SW480 (cell line): ENCODE measurements at places on chromosomes 13 and 19.

DNA sequence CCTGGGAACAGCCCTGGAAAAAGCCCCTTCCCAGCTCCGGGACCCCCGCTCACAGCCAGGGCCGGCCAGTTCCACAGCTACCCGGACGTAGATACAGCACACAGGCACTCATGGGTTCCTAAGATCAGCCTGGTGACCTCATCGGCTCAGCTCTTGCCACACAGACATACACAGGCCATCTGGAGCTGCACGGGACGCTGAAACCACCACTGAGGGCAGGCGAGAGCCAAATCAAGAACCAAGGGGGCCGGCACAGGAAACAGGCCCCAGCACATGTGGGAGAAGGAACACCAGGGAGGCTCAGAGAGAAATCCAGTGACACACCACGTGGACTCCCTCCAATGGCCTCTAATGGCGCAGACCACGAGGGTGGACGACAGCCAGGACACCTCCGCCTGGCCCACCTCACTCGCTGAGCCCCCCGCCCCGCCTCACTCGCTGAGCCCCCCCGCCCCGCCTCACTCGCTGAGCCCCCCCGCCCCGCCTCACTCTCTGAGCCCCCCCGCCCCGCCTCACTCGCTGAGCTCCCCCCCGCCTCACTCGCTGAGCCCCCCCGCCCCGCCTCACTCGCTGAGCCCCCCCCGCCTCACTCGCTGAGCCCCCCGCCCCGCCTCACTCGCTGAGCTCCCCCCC is 69.7 kb upstream of the C13orf46 start:
- peak; percentile 19 for DNase-seq

GRCh38 chr13:51550151-51550550 is 34.1 kb upstream of the WDFY2 start:
- no peak for DNase-seq

- DNase-seq = no peak
Measured at GRCh38 chr19:55611300-55611982, 6.0 kb downstream of the ZNF865 start.

DNA sequence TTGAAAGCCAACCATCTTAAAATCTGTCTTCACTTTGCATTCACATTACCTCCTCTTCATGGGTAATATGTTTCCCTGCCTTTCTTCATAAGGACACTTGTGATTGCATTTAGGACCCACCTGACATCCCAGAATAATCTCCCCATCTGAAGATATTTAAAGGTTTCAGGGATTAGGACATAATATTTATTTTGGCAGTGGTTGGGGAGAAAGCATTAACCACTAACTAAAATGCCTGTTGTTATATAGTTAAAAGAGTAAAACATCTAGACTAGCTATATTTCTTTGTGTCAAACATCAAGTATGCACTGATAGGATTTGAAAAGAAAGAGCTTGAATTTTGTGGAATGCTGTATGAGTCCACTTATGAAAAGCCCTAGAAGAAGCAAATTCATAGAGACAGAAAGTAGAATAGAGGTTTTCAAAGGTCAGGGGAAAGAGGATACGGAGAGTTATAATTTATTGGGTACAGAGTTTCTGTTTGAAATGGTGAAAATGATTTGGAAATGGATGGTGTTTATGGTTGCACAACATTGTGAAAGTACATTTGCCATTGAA is 457.7 kb upstream of the SPRY2 start:
- no peak for DNase-seq

DNA sequence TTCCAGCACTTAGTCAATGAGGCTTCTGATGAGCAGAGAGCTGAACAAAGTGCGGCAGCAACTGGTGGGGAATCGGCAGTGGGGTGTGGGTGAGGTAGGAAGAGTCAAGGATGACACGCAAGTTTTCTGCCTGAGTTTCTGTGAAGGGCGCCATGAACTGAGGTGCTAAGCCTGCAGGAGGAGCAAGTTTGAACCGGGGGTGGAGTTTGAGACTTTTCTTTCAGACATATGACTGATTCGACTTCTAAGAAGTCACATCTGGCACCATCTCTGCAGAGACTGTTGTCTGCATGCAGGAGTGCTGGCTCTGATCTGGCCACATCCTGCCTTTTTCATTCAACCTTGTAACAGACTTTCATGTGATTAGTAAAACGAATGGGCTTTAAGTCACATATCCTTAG is 14.8 kb upstream of the GPI start:
- DNase-seq = no peak

DNA sequence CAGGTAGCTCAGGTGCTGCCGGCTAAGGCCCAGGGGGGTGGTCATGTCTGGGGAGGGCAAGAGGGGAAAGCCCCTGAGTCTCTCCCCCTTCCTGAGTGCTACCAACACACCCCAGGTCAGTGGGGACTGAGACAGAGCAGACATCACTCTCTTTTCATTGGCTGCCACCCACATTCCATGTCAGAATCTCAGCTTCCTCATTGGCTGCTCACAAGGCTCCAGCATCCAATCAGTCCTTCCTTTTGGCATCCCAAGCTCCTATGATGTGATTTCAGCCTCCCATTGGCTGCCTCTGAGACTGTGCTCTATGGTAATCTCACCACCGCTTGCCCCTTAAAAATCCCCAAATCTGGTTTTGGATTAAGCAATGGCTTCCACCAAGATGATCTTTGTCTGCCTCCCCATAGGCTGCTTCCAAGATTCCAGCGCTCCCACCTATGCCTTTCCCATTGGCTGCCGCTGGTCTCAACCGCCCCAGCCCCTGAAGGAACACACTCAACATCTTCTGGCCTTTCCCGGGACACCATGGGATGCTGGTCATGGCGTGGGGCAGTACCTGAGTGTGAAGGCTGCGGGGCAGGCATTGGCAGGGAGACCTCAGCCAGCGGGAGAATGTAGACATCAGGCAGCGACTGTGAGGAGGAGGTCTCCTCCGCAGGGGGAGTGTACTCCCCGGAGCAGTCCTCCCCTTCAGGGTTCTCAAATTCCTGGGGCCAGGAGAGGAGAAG is 2.0 kb downstream of the LMTK3 start:
- peak; percentile 53 for DNase-seq

GRCh38 chr13:28001049-28001448 is 12.6 kb upstream of the URAD start:
- no peak for DNase-seq

DNA sequence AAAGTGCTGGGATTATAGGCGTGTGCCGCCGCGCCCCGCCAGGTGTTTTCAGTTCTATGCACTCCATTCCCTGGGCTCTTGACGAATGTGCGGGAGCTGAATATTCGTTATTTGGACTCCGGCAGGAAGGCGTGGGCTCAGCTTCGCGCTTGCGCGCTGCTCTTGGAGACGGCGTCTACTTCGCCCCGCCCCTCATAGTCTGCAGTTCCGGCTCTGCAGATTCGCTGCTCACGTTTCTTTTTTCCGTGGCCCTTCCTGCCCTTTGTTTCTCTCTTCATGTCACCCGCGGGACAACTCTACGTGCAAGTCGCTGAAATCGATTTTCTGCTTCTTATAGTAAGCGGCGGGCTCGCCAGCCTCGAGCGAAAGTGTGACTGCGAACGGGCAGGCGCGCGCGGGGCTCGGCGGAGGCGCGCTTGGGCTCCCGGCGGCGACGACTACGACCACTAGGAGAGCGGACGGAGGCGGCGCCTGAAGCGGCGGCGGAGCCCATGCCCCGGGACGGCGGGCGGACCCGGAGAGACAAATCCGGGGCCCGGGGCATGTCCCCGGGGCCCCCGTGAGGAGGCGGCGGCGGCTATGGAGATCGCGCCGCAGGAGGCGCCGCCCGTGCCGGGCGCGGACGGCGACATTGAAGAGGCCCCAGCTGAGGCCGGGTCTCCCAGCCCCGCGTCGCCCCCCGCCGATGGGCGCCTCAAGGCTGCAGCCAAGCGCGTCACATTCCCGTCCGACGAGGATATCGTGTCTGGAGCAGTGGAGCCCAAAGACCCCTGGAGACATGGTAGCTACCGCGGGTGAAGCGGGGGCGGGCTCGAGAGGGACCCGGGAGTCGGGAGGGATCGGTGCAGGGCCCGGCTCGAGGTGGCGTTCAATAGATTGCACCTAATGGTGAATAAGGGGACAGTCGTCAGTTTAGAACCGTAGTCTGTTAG is at the start of gene PPP1R37:
Gene PPP1R37 (plus strand): TSS at position 433 of the 932 bp plus-strand sequence. CDS start 147 bp downstream, at position 580.
- DNase-seq = peak; percentile 99

DNA sequence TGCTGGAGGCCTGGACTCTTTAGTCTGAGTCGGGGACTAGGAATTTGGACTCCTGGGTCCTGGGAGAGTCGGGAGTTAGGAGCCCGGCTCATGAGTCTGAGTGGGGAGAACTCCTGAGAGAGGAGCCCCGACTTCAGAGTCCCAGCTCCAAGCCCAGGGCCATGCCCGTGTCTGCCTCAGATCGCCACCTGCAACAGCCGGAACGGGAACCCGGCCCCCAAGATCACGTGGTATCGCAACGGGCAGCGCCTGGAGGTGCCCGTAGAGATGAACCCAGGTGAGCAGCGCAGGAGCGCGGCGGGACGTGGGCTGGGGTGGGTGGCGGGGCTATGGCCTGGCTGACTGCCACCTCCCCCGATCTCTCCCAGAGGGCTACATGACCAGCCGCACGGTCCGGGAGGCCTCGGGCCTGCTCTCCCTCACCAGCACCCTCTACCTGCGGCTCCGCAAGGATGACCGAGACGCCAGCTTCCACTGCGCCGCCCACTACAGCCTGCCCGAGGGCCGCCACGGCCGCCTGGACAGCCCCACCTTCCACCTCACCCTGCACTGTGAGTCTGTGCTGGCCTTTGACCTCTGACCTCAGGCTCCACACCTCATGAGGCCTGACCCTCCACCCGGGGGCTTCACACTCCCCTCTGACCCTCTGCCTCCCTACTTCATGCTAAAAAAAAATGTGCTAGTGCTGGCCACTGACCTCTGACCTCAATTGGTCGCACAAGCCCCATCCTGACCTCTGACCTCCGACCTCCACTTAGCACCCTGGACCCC is 4.4 kb downstream of the BCAM start:
- DNase-seq = no peak

DNA sequence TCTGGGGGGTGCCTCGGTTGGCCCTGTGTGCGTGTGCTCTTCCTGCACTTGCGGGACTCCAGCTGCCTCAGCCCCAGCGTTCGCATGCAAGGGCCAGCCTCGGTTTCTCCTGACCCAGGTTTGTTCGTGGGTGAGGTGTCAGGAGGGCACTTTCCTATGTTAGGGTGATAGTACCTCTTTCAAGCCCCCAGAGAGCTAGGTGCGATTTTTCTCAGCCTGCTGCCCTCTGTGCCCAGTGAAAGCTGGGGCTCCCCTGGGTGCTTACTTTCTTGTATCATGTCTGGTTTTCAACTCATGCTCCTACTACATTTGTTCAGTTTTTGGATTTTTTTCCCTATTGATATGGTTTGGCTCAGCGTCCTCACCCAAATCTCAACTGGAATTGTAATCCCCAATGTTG is 289.2 kb downstream of the TEX29 start:
- DNase-seq = no peak

DNA sequence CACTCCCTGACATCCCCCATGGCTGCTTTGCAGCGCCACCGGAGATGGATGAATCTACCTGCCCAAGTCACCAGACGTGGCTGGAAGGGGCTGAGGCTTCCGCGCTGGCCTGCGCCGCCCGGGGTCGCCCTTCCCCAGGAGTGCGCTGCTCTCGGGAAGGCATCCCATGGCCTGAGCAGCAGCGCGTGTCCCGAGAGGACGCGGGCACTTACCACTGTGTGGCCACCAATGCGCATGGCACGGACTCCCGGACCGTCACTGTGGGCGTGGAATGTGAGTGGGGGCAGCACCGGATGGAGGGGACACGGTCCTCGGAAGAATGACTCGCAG is 4.6 kb downstream of the ICAM5 start:
- DNase-seq = no peak

DNA sequence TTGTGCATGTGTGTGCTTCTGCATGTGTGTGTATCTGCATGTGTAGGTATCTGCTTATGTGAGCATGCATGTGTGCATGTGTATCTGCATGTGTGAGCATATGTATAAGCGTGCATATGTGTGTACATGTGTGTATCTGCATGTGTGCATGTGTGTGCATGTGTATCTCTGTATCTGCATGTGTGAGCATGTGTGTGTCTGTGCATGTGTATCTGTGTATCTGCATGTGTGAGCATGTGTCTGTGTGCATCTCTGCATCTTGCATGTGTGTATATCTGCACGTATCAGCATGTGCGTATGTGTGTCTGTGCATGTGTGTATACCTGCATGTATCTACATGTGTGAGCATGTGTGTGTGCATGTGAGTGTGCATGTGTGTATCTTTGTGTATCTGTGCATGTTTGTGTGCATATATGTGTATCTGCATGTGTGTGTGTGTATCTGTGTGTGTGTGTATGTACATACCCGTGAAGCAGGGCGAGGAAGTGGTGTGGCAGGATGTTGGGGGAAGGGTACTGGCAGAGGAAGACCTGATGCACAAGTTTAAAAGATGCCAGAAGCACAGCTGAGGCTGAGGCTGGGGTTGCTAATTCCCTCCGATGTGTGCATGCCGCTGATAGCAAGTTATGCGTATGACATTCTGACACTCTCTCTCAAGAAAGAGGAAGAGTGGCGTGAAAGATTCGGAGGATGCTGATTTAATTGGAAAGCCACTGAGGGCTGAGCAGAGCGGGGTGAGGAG is 64.2 kb downstream of the TEX29 start:
- DNase-seq = no peak
